ENCODE measurements at places on chromosomes 4 and X. TPM values are rescaled to one million over a fixed set of nuclear protein-coding genes. Genes with fewer than 3 reads are reported as not detected.

The LRCH2 gene
- total RNA-seq, result 2.6 TPM

- DNase-seq, result no peak
Measured at GRCh38 chr4:39025552-39026085, 6.6 kb downstream of the TMEM156 start.

- DNase-seq, result no peak
Measured at GRCh38 chr4:99816545-99817308, at the start of gene DAPP1. TSS of gene DAPP1 (plus strand) at chr4:99816827. CDS start at chr4:99816914, 87 bp downstream.

- DNase-seq, result no peak
Measured at GRCh38 chr4:184849185-184849584, 23.4 kb upstream of the ACSL1 start.

The AKAP4 gene
- total RNA-seq, result not detected

- no peak for DNase-seq
Measured at GRCh38 chrX:129771266-129771995, 8.3 kb upstream of the SASH3 start.

Measured in mesenteric fat pad (tissue), 1 donor.